ENCODE measurements at places on chromosomes 13 and 19.

- DNase-seq = no peak
Observed at GRCh38 chr13:26095338-26095737, 43.5 kb upstream of the SHISA2 start.

DNA sequence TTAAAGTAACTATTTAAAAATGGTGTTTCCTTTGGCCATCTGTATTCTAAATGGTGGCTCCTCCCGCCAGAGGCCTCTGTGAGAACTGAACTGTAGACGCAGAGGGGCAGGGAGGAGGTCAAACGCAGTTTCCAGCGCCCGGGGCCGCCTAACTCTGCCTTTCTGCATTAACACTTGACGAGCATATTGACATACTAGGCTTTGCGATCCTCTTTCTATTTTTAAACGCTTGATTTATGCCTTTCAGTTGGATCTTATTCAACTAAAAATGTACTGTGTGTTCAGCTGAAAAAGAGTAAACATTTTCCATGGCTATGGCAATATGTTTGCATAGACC lies 74.7 kb downstream of the SPACA7 start:
- no peak for DNase-seq

- no peak for DNase-seq
Observed at GRCh38 chr13:94609196-94609595, 7.5 kb downstream of the GPR180 start.

- DNase-seq = no peak
Observed at GRCh38 chr19:4981681-4981958, 12.7 kb downstream of the KDM4B start.

- DNase-seq = no peak
Observed at GRCh38 chr19:1909761-1910080, 4.5 kb downstream of the ADAT3 start.

DNA sequence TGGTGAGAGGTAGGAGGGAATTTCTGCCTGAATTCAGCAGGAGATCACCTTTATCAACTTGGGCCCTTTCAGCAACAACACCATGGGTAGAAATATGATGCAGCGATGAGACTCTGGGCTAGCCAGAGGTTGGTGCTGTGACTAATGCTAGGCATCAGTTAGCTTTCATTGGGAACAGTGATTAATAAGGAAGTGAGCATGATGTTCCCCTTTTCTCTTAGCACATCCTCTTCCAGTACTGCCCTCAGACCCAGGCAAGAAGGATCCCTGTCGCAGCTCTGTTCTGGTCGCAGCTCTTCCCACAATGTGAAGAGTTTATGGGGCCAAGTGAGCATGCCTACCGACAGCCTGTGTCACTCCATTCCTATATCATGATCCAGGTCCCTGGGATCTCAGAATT lies 100.5 kb downstream of the FLT1 start:
- peak; percentile 57 for DNase-seq

- DNase-seq = peak; percentile 99
Observed at GRCh38 chr13:107450931-107451330, 764.4 kb downstream of the LIG4 start.

- DNase-seq = no peak
Observed at GRCh38 chr19:13887517-13887916, 10.6 kb downstream of the NANOS3 start.

- no peak for DNase-seq
Observed at GRCh38 chr13:42671502-42671901, 97.5 kb downstream of the TNFSF11 start.

- DNase-seq = no peak
Observed at GRCh38 chr19:3809881-3810707, 23.9 kb upstream of the MATK start.

GRCh38 chr19:34428549-34429285 lies 536 bp downstream of the UBA2 start:
- peak; percentile 41 for DNase-seq

GRCh38 chr19:13930402-13930801 lies 7.8 kb downstream of the PODNL1 start:
- DNase-seq = no peak

DNA sequence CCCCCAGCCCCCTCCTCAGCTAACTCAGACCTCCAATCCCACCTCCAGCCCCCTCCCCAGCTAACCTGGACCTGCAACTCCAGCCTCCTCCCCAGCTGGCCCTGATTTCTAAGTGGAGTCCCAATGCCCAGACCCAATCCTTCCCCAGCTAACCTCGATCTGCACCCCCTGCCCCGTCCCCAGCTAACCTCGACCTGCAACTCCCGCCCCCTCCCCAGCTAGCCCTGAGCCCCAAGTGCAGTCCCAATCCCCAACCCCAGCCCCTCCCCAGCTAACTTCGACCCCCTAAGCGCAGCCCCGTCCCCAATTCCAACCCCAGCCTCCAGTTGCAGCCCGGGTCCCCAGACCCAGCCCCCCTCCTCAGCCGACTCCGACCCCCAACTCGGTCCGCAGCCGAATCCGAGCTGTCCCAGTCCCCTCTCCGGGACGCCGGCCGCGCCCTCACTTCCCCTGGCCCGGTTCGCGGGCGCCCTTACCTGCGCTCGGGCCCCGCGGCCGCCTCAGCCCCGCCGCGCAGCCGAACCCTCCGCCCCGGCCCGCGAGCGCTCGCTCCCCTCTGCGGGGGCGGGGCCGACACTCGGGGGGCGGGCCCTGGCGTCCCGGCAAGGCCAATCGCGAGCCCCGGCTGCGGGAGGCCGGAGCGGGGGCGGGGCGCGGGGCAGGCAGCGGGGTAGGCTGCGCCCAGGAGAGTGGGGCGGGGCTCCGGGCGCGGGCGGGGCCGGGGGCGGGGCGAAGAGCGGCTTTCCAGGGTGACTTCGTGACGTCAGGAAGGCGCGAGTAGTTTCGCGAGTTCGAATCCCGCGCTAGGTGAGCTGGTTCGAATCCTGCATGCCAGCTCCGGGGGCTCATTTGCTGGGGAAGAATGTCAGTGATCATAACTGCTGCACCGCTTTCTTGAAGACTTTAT lies at the start of gene GNG7:
TSS of gene GNG7 (minus strand) at position 525 of the 907 bp plus-strand sequence. CDS start 182,006 bp downstream, outside the sequence.
- DNase-seq = peak; percentile 68

GRCh38 chr19:57192077-57192420 lies 749 bp downstream of the ZNF264 start:
- no peak for DNase-seq

DNA sequence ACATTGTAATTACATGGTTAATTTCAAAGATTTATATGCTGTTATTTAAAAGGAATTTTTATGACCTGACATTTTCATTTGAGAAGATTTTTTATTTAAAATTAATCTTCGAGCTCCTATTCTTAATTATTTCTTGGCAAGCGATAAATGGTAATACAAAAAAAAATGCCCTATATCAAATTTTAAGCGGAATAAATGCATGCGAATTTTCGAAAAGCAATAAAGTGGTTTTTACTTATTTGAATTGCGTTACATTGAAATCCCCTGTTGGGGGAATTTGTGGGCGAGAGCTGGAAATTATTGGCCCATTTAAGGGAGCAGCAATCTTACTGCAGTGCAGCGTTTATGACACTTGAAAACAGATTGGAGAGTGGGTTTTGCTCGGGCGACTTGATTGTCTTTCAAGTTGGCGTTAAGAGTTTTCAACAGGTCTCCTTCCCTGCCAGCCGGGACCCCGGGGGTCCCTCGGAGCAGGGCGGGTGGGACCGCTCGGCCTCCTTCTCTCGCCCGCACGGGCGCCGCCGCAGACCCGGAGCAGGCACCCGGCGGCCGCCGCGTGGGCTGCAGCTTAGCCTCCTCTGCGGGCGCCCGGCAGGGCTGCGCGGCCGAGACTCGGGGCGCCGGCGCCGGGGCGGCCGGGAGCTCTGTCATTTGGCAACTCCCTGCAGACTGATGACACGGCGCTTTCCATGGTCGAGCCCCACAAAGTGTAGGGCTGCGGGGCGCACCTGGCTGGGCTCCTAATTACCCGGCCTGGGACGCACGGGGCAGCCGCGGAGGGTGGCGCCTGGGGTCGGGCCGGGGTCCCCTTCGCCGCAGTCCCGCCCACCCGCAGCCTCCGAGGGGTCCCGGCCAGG lies 255.1 kb upstream of the SOX21 start:
- DNase-seq = peak; percentile 12

DNA sequence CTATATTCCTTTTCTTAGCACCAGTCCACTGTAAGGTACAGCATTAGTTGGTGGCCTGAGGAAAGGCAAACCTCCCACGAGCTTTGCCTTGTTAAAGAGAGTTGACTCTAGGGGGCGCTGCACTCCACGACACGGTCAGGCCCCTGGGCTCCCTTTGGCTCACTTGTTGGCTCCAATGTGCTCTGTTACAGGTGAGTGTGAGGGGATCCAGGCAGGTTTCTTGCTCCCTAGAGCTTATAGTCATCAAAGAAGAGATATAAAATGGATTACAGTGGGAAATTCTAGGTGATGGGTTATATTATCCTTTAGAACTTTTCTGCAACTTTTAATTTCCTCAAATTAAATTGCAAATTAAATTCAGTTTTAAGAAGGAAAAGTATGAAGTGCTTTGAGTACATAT lies 3.7 kb downstream of the WDR87 start:
- peak; percentile 73 for DNase-seq

- DNase-seq = no peak
Observed at GRCh38 chr13:76687467-76687866, 198.7 kb downstream of the KCTD12 start.

DNA sequence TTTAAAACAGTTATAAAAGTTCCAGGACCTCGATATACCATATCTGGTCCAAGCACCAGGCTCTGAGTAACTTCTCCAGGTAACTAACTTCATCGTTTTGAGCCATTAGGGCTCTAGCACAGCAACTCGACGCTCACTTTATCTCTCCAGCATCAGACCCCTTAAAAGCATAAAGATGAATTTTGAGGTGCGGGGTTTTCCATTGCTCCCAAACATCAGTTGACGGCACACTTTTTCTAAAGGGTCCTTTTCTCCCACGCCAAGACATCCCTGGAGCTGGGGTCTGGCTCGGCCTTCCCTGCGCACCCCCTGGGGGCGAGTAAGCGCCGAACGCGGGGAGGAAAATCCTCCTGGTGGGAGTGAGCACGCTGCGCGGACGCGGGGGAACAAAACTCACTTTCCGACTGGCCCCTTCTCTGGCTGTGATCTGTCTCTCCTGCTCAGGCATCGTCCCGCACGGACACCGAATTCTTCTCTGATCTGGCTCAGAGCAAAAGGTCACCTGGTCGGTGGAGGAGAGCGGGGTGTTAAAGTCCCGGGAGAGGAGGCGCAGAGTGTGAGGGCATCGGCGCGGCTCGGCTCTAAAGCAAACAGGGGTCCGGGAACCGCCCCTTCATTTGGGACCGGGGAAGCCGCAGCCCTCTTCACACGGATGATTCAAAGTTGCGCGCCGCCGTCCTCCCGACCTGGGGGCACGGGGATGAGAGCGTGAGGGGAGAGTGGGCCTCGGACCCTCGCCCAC lies at the start of gene ATP7B:
TSS of gene ATP7B (minus strand) at position 561 of the 742 bp plus-strand sequence. CDS start at position 448, 113 bp downstream.
- peak; percentile 10 for DNase-seq

GRCh38 chr13:77335543-77335942 lies 8.6 kb upstream of the MYCBP2 start:
- no peak for DNase-seq

GRCh38 chr19:57434386-57435061 lies 601 bp upstream of the ZNF749 start:
- no peak for DNase-seq

- DNase-seq = no peak
Observed at GRCh38 chr13:44646044-44646443, 69.9 kb upstream of the TSC22D1 start.

DNA sequence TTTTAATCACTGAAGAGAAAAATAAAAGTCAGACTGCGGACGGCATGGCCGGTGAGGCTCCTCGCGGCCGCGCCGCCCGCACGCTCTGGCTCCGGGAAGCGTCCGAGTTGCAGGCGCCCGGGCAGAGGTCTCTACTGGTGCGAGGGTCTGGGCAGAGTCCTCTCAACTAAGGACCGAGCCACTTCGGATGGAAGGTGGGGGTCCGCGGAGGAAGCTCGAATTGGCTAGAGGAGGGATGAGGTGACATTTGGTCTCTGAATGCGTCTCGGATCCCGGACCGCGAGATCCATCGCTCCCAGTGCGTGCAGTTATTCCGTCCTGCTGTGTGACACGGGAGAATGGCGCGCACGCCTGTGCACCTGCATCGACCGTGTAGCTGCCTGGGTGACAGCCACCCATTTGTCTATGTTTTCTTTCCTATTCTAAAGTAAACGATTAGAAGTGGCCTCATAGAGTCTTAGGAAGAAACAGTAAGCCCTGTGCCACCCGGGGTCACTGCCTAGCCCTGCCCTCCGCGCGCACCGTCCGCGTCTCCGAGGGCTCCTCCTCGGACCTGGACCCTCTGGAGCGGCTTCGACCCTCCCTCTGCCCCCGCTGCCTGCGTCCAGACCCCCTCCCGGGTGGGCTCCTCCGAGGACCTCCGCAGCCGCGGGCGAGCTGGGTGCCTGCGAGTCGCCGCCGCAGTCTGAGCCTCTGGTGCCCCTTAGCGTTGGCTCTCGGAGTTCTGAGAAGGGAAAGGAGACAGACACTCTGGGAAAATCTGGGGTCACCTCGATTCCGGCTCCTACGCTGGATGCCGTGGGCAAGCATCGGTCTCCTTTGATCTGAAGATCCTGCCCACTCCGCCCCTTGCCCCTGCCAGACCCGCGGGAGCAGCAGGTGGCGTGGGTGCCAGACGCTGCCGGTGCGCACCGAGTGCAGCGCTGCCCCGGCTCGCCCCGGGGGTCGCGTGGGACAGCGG lies 347.4 kb downstream of the LIG4 start:
- peak; percentile 64 for DNase-seq

Data from endothelial cell of umbilical vein (primary cell).